ENCODE measurements at places on chromosomes 12 and 14.
A peak's percentile ranks its signal among the peaks of the same experiment; 100 is the strongest.

DNA sequence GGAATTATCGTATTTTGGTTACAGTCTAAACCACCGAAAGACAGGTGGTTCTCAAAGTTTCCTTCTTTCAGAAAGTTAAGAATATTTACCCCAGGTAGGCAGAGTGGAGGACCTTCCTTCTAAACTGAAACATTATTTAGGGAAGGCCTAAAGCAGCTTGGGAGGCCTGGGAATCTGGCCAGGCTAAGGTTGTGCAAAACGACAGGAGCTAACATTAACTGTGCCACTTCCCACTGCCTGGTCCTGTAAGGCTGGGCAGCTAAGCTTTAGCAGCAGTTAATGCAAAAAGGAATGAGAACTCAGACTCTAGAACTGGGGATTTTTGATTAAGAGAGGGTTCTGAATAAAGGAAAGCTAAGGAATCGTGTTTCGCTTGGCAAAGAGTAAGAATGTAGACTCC, 82.6 kb downstream of the SLCO1A2 start:
- no peak for DNase-seq

DNA sequence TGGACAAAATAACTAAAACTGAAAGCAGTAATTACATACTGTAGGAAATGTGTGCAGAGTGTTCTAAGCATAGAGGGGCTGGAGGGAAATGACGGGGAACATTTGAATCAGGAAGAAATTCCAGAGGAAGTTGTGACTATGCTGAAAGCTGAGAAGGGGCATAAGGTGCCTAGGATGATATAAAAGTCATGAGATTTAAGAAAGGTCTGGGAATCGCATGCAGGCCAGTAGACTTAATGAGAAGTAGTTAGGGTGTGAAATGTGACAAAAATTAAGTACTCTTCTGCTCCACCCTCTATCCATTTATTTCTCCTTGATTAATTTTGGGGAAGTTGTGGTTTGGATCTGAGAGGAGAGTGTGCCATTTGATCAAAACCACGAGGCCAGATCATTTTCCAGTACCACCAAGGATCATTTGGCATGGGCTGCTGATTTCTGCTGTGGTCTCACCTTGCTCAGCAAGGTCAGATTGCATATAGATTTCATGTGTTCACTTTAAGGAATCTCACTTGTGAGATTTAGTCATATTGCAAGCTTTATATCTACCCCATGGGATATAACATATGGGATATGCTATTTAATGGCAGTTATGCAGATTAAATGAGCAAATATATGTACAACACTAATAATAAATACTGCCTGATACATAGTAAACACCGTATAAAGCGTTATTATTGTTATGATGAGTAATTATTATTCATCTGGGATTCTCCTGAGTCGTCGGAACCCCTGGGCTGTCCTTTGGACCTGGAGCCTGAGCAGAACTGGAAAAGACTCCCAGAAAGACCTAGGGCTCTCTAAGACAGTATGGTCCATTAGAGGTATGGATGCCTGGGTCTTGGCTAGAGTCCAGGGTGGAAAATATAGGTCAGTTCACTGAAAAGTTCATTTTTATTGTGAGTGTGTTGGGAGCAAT, 72.3 kb downstream of the SRGAP1 start:
- no peak for DNase-seq

GRCh38 chr14:50230701-50231474, 490 bp downstream of the SOS2 start:
- DNase-seq, result peak; percentile 72

GRCh38 chr14:100547633-100548294, 39.5 kb downstream of the BEGAIN start:
- DNase-seq, result peak; percentile 60

- DNase-seq, result no peak
Measured at GRCh38 chr12:42756841-42757623, 167.5 kb upstream of the PRICKLE1 start.

DNA sequence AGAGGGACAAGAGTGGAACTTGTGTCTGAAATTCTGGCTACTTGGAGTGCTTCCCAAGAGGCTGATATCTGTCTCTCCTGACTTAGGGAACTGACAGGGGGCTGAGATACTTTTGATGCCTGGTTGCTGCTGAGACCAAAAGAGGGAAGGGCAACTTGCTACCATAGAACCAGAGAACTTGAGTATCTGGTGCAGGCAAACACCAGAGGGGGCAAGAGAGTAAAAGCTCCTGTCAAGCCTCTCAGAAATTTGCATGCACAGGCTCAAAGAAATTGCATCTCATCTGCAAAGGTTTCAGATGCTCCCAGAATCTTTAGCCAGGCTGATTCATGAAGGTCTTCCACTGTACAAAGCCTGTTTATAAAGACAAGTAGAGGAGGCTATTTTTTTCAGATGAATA, 391.3 kb upstream of the FOXG1 start:
- DNase-seq, result no peak

DNA sequence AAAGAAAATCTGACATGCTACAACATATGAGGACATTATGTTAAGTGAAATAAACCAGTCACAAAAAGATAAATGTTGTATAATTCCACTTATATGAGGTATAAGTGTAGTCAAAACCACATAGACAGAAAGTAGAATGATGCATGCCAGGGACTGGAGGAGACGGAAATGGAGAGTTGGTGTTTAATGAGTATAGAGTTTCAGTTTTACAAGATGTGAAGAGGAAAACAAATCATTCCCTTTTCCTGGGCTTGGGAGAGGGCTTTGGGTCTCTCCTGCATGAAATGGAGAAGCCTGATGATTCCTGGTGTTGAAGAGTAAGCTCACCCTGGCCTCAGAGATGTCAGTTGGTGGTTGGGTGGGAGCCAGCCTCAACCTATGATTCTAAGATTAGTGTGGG, 158.4 kb upstream of the PLXNC1 start:
- DNase-seq, result no peak

- DNase-seq, result no peak
Measured at GRCh38 chr12:46218322-46219095, 50.3 kb downstream of the SLC38A1 start.

GRCh38 chr12:92078167-92079053, 67.2 kb downstream of the BTG1 start:
- DNase-seq, result no peak

GRCh38 chr14:77311217-77311616, 9.5 kb downstream of the POMT2 start:
- DNase-seq, result no peak

GRCh38 chr12:49055978-49056754, 4.4 kb downstream of the KMT2D start:
- no peak for DNase-seq

DNA sequence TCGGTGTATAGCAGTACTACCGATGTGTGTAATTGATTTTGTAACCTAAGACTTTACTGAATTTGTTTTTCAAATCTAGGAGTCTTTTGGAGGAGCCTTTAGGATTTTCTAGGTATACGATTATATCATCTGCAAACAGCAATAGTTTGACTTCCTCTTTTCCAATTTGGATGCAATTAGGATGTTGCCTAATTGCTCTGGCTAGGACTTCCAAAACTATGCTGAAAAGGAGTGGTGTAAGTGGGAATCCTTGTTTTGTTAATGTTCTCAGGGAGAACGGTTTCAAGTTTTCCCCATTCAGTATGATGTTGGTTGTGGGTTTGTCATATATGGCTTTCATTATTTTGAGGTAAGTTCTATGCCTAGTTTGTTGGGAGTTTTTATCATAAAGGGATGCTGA, 171.6 kb upstream of the PDE3A start:
- no peak for DNase-seq

DNA sequence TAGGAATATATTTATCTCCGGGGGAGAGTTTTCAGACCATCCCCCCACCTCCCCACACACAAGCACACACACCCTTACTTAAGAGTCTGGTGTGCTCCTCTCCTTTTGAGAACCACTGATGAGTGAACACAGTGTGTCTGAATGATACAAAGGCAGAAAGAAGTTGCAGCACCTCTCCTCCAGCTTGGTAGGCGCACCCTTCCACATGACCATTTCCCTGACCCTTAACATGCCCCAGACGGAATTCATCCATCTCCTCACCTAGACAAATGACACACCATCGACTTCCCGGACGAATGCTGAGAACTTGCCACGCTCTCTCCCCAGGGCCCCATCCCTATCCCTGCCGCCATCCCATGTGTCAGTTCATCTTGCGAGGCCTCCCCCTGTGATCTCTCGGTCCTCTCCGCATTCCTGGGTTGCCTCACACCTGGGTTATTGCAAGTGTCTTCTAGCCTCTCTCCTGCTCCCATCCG, 3.9 kb downstream of the TNFRSF1A start:
- DNase-seq, result no peak

DNA sequence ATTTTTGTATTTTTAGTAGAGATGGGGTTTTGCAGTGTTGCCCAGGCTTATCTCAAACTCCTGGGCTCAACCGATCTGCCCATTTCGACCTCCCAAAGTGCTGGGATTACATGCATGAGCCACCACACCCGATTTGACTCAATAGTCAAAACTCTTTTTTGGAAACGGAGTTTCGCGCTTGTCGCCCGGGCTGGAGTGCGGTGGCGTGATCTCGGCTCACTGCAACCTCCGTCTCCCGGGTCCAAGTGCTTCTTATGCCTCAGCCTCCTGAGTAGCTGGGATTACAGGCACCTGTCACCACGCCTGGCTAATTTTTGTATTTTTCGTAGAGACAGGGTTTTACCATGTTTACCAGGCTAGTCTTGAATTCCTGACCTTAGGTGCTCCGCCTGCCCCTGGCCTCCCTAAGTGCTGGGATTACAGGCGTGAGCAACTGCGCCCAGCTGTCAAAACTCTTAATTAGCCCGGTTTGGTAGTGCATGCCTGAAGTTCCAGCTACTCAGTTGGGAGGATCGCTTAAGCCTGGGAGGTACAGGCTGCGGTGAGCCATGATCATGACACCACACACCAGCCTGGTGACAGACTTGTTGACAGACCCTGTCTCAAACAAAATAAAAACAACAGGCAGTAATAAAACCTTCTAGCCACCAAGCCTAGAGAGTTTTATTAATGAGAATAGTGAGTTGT, 12.4 kb downstream of the MED21 start:
- DNase-seq, result no peak

DNA sequence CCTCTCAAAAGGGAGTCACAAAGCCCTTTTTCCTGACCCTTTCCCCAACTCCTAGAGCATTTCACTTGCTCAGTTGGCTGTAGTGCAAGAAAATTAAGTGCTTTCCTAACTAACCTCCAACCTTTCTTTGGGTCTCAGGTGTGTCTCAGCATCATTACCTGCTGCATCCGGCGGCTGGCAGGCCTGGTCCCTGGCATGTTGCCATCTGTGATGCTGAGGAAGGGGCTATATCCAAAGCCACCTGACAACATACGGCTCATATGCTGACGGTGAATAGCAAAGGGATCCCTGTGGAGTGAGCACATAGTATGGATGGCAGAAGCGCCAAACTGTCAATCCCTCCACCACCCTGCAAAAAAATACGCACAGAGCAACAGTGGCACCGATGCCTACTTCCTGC, 1.2 kb downstream of the MLF2 start:
- peak; percentile 66 for DNase-seq

GRCh38 chr12:6774499-6775062, 2.3 kb downstream of the LAG3 start:
- DNase-seq, result no peak

GRCh38 chr14:66117600-66117999, 368.6 kb upstream of the CCDC196 start:
- DNase-seq, result no peak

GRCh38 chr12:123998344-123998990, 25.5 kb downstream of the ZNF664 start:
- DNase-seq, result no peak

- DNase-seq, result no peak
Measured at GRCh38 chr14:23470947-23471346, 1.4 kb downstream of the NGDN start.

- DNase-seq, result no peak
Measured at GRCh38 chr12:60977966-60978365, 1282.2 kb upstream of the USP15 start.

GRCh38 chr14:33777681-33778080, 173.2 kb downstream of the EGLN3 start:
- no peak for DNase-seq

GRCh38 chr14:61625165-61625564, 70.1 kb upstream of the HIF1A start:
- no peak for DNase-seq

DNA sequence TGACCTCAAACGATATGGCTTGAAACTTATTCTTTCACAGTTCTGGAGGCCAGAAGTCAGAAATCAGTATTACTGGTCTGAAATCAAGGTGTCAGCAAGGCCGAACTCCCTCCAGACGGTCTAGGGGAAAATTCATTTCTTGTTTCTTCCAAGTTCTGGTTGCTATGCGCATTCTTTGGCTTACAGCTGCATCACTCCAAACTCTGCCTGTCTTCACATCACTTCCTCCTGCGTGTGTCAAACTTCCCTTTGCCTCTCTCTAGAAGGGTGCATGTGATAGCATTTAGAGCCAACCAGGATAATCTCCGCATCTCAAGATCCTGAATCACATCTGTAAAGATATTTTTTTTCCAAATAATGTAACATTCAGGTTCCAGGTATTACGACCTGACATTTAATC, 62.8 kb downstream of the DENND5B start:
- DNase-seq, result no peak

DNA sequence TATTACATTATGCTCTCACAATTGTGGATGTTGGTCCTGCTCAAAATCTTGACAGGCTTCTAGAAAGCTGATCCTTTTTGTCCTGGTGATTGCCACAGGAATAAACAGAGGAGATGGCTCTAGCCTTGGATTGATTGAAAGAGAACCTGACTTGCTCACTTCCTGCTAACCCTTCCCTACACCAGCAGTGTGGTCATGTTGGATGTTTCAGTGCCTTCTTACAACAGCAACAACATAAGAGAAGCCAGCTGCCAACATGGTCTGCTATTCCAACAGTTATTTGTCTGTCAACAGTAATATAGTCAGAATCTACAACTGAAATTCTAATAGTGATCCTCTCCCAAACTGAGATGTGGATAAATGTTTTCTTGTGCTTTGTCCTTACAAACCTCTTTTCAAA, 311.6 kb upstream of the DIO2 start:
- DNase-seq, result no peak

GRCh38 chr14:38171197-38171596, 36.5 kb upstream of the SSTR1 start:
- no peak for DNase-seq

DNA sequence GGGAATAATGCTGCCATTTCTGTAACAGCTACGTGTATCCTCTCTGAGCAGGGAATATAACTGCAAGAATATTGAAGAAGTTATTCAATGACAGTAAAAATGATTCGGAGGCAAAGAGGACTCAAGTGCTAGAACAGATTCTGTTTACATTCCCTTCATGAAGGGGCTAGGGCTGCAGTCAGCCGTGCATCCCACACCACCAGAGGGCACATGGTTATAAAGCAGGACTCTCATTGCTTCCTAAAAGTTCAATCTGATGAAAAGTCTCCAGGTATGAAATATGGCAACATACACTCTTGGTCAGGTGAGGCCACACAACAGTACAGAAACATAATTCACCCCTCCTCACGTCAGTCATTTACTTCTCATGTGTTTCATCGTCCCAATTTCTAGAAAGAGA, 34.0 kb downstream of the TCHP start:
- no peak for DNase-seq

DNA sequence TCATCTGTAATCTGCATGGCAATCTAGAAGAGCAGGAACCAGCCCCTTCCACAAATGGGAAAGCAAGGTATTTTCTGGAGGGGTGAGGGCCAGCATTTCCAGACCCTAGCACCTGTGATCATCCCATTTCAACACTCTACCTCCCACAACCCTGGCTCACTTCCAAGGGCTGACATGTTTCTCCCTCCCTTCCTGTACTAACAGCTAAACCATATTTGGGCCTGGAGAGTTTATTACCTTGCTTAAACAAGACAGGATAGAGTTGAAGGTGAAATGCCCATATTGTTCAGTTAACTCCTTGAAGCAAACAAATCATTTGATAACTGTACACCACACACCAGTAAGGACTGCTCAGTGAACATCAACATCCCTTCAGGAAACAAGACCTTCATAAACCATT, 158.4 kb downstream of the PPM1H start:
- no peak for DNase-seq

Measured in ovary (tissue), 10 donors.